ENCODE measurements at places on chromosomes 1 and 21. TPM values are rescaled to one million over a fixed set of nuclear protein-coding genes. Genes with fewer than 3 reads are reported as not detected.

DNA sequence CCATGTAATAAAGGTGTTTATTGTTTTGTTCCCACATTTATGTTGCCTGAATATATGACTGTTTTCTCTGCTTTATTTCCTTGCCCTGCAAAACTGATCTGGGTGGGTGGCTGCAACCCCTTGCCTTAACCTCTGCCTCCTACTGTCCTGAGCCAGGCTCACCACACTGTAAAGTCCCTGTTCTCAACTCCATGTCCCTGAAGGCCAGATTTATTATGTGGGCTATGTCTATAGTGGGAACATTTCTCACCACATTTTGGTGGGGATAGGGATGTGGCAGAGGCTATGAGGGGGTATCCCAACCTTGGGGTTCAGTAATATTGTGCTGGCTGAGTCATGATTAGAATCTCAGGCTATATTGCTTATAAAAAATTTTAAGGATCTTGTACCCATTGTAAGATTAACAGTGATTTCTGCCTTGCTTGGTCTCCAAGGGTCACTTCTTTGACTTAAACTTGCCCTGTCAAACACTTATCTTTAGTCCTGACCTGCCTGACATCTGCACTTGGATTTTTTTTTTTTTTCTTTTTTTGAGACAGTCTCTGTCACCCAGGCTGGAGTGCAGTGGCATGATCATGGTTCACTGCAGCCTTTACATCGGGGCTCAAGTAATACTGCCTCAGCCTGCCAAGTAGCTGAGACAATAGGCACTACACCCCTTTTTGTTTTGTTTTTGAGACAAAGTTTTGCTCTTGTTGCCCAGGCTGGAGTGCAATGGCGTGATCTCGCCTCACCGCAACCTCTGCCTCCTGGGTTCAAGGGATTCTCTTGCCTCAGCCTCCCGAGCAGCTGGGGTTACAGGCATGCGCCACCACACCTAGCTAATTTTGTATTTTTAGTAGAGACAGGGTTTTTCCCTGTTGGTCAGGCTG, 3.6 kb downstream of the RPS8 start:
- DNase-seq = no peak

- DNase-seq = peak; percentile 47
These were observed 10.5 kb upstream of the RNPC3 start for GRCh38 chr1:103514920-103515503.

- DNase-seq = peak; percentile 63
These were observed 80.5 kb upstream of the RALGPS2 start for GRCh38 chr1:178644308-178645120.

The FAM72D gene
- 0.89 TPM for total RNA-seq

- DNase-seq = no peak
These were observed 80.4 kb downstream of the DAP3 start for GRCh38 chr1:155769257-155769656.

GRCh38 chr1:179976970-179977651, 22.5 kb downstream of the CEP350 start:
- DNase-seq = peak; percentile 11

The DNAJC28 gene
- 0.89 TPM for total RNA-seq

The CLCA4 gene
- not detected for total RNA-seq

The NR5A2 gene
- total RNA-seq = 4.9 TPM

- DNase-seq = peak; percentile 9
These were observed 552 bp downstream of the PLD5 start for GRCh38 chr1:242523719-242524570.

The KIRREL1 gene
- 16.2 TPM for total RNA-seq

DNA sequence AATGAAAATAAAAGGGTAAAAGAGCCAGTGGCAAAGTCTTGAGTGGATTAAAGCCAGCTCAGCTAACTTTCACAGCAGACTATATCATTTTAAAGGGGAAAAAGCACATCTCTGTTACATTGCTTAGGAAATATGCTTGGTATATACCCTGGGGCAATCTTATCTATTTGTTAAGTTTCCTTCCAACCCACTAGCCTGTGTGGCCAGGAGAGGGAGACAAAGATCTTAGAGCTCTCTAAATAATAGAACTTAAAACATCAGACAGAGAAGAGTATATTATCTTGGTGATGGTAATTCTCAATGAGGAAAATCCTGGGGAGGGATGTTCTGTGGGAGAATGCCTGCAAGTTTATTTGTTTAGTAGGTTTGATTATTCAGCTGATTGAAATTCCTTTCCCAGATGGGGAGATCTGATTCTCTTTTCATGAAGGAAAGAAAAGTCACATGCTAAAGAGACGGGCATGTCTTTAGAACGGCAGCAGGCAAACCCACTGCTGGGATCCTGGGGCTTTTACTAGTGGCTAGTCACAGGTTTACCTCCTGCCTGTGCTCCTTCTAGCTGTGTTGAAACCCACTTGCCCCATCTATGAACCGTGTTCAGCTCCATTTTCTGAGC, 3.6 kb downstream of the KCNE2 start:
- DNase-seq = peak; percentile 64

- no peak for DNase-seq
These were observed 167.0 kb downstream of the C1orf21 start for GRCh38 chr1:184553845-184554244.

The DNALI1 gene
- total RNA-seq = 0.26 TPM

GRCh38 chr21:43971201-43971991, 40.7 kb upstream of the TRAPPC10 start:
- no peak for DNase-seq

The CD2 gene
- total RNA-seq = not detected

- peak; percentile 16 for DNase-seq
These were observed 19.0 kb upstream of the L1TD1 start for GRCh38 chr1:62175568-62176179.

The MYOM3 gene
- not detected for total RNA-seq

The MIXL1 gene
- total RNA-seq = 0.13 TPM

DNA sequence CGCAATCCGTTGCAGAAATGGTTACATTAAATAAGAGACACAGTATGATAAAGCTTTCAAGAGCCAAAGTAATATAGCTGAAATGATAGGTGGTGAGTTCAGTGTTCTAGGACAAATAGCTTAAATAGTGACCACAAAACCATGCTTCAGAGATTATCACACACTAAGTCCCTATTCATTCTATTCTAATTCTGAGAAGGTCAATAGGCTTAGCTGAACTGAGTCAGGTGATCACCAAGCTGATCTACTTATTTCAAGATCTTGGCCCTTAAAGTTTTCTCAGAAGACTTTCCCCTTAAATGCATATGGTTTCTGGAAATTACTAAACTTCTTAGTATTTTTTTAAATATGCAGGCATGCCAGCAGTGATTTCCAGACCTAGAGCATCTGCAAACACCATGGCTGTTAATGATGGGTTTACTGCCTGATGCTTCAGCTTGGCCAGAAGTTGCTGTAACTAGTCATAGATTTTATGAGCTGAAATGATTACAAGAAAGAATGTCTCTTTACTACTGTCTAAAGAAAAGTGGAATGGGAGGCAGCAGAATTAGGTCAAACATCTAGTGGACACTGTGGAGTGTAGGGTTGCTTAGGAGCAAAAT, 242.9 kb downstream of the ST6GALNAC3 start:
- no peak for DNase-seq

The KMO gene
- total RNA-seq = not detected

DNA sequence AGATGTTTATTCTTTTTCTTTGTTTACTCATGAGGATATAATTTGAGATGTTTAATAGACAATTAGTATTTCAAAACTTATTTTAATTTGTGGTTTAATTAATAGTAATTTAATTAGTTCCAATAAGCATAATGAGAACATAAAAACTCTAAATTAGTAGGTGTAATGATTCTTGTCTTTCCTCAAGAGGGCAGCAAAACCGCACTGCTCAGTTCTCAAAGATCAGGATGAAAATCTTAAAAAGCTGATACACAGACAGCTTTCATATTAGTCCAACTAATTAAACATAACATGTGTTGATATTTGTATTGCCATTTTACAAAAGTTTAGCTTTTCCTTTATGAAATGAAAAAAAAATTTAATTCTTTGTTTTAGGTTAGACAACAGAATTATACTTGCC, 106.7 kb upstream of the C21orf91 start:
- peak; percentile 26 for DNase-seq

DNA sequence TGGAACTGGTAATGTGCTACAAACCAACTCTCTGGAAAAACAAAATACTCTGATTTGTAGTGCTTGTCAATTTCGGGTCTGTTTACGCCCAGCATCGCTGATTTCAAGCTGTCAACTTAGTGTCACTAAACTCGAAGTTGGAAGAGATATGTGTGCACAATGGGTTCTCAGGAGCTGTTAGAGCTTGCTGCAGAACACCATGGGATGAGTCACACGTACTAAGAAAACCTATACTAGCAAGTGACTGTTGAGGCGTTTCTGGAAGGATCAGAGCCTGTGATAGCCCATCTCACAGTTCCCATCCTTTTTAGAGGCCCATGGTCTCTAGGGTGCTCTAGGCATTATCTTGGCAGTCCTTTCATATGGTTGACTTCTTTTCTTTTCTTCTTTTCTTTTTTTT, 14.3 kb downstream of the GMEB1 start:
- DNase-seq = no peak

The UBASH3A gene
- not detected for total RNA-seq

GRCh38 chr1:97308131-97308530, 586.5 kb downstream of the PTBP2 start:
- no peak for DNase-seq

- DNase-seq = no peak
These were observed 23.8 kb downstream of the HSD11B1 start for GRCh38 chr1:209728466-209728865.

The OR2W3 gene
- not detected for total RNA-seq

- DNase-seq = no peak
These were observed 30.1 kb upstream of the SRP9 start for GRCh38 chr1:225747566-225747965.

DNA sequence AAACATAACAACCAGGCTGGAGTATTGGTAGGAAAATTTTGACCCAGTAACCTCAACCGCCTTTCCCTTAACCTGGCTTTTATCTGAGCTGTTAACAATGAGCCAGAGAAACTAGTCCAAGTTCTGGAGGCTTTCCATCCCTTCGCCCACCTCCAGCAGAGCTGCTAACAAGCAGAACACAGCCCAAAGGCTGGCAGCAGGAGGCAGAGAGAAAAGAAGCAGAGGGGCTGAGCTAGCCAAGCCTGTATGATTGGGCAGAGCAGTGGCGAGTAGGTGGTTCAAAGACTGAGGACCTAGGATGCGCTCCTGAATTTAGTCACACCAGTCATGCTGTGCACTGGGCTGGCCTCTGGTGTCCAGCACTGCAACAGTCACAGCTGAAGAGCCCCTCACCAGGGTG, 123.0 kb downstream of the TNR start:
- no peak for DNase-seq

DNA sequence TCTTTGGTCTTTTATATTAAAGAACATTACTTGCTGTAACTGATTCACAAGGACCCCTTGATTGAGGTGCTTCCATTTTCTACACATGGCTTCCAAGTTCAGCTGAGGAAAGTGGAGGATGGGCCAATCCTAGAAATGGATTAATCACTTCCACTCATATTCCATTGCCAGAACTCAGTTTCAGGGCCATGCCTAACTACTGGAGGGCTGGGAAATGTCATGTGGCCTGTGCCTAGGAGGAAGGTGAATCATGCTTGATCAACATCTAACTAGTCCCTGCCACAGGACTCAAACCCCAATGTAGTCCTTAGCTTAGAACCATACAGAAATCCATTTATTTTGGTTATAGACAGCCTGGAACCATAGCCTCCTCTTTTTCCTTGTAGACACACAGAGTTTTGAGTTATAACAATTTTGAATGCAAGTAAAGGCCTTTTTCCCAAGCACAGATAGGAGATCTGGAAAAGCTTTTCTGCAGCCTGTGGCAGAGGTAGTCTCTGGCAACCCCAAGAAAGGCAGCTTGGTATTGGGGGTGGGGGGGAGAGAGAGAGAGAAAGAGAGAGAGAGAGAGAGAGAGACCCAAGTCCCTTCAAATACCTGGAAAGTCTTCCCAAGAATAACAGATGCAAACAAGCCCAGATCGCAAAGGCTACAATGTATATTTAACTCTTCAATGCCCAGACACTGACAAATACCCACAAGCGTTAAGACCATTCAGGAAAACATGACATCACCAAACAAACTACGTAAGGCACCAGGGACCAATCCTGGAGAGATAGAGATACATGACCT, 12.5 kb downstream of the MAST2 start:
- DNase-seq = peak; percentile 55

DNA sequence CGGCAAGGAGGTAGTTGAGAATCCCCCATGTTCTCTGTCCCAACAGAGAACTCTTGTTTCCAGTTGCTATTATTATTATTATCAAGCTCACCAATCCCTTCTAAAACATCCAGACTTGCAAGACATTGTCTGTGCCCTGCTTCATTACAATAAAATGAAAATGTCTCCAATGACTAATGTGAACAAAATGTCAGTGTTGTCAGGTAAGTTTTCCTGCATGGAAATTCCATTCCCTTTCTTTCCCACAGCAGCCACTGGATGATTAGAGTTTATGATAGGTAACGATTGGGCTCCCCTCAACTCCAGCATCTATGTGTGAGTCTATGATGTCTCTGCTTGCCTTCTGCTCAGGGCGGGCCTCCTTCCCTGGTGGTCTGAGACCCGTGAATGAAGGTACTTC, 8.9 kb upstream of the DYRK1A start:
- peak; percentile 55 for DNase-seq

GRCh38 chr1:85148524-85149250, 52.1 kb downstream of the SYDE2 start:
- DNase-seq = no peak

- DNase-seq = no peak
These were observed 355.4 kb downstream of the PLPP3 start for GRCh38 chr1:56223968-56224367.

GRCh38 chr1:112027696-112028095, 38.2 kb upstream of the KCND3 start:
- DNase-seq = no peak

GRCh38 chr1:207766569-207766968, 14.7 kb downstream of the CD46 start:
- no peak for DNase-seq

- no peak for DNase-seq
These were observed 130.4 kb downstream of the RERE start for GRCh38 chr1:8687039-8687438.

The TBX15 gene
- total RNA-seq = 0.51 TPM

DNA sequence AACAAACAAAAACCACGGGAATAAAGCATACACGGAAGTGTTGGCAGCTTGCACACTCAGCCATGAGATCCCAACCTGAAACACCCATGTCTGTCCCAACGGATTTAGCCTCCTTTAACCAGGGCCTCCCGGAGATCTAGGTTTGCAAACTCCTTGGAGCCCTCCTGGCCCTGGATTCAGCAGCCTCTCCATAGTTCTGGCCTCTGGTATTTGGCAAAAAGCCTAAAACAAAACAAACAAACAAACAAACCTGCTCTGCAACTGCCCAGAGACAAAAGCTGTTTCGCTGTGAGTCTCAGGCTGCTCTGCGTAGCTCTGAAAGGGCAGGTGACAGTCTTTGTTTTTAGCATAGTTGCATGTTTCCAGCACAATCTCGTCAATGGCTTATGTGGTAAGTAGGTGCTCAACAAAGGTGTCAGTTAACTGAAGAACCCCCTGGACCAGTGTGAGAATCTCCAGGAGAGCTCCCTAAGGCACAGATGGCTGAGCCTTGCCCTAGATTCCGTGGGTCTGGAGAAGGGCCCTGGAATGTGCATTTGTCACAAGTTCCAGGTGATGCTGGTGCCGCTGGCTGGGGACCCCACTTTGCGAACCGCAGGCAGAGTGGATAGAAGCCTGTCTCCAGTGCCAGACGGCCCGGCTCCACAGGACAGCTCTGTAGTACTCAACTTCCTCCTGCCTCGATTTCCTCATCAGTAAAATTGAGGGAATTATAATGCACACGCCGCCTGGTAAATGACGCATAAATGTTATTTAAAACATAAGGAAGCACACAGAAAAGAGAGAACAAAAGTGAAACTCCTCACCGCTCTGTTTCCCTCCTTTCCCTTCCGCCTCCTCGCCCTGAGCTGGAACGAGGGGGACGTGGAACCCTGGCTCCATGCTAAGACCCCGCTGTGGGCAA, 86.2 kb downstream of the RIPK4 start:
- DNase-seq = no peak

GRCh38 chr1:155044812-155045657, 6.1 kb upstream of the ADAM15 start:
- peak; percentile 84 for DNase-seq

All from dermis microvascular lymphatic vessel endothelial cell (primary cell).